ENCODE measurements at places on chromosomes 7 and 10.

DNA sequence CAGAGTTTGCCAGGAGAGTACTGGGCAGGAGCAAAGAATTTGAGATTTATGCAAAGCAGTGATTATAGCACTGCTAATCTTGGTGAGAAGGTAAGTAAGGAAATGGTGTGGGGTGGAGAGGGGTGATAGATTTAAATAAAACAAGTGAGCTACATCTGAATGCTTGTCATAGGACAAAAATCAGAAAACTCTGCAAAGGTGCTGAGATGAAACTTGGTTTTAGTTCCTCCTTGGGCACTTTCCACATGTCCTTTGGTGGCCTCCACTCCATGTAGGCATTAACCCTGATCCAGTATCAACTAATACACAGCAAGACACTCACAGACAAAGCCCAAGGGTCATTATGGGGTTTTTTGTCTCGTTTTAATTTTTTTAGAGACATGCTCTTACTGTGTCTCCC is 25.7 kb upstream of the FAM107B start:
- DNase-seq = no peak

DNA sequence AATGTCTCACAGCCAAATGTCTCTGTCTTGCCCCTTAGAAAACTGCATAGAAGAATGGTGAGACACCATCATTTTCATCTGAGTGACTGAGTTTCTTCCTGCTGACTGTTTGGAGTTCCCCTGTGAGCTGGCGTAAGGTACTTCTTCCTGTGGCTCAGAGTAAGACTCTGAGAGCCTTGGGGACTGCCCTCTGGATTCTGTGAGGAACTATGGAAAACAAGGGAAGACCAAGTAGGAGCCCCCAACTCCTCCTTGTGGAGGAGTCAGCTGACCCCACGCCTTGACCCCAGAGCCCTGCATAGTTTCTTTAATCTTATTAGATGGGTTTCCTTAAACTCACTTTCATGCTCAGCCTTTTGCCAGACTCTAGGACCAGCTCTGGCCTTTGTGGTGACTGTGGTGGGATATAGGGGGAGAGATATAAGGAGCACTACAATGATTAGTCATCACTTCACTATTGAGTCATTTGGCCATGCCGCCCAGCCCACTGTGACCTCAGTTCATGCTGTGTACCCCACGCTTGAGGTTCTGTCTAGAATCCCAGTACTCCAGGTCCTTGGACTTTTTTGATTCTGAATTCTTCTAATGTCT is 51.8 kb upstream of the FAM133B start:
- no peak for DNase-seq

DNA sequence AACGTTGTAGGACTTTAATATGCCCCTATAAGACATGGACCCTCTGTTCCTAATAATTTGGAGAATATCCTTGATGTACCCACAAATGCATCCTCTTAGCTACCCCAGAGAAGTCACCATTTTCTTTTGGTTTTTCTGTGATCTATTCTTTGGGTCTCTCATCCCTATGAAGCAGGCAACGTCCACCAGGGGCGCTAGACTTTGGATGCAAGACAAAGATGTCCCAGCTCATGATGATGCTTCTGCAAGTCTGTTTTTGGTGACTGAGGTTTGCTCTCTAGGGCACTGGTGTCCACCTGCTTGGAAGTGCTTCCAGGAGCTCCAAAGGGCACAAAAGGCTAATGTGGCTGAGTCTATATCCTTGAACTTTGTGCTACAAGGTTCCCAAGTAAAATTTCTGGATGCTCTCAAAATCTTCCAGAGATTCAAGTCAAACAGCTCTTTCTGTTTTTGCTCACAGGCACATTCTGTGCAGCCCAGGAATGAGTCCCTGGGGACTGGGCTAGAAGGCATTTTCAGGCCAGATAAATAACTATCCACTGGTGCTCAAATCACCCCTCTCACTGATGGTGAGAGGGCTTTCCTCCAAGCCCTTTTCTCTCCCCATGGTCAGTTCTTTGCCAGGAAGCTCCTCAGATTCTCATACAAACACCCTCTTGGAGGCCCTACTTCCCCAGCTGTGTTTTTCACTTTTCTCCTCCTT is 166.4 kb downstream of the C7orf25 start:
- DNase-seq = no peak

GRCh38 chr10:59891349-59891748 is 15.0 kb downstream of the CCDC6 start:
- no peak for DNase-seq

GRCh38 chr7:38502848-38503247 is 128.3 kb downstream of the AMPH start:
- no peak for DNase-seq

GRCh38 chr7:107898997-107899594 is 8.1 kb downstream of the DLD start:
- no peak for DNase-seq

- DNase-seq = no peak
These were observed 337.0 kb upstream of the PRKCQ start for GRCh38 chr10:6917125-6917524.

DNA sequence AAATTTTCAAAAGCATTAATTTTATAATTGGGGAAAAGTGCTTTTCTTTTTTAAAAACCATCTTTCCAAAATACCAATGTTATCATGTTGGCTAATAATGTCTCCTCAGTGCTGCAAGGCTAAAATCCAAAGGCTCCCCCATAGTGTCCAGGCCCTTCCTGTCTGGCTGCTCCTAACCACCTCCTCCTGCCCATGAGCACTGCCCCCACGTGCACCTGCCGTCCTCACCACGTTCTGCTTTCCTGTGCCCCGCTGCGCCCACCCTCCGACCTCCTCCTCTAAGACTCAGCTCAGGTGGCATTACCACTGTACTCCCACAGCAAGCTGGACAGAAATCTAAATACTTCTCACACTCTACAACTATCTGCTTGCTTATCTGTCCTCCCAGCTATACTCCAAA is 17.7 kb downstream of the PAXIP1 start:
- no peak for DNase-seq

GRCh38 chr10:32295027-32295426 is 51.9 kb downstream of the EPC1 start:
- DNase-seq = no peak

DNA sequence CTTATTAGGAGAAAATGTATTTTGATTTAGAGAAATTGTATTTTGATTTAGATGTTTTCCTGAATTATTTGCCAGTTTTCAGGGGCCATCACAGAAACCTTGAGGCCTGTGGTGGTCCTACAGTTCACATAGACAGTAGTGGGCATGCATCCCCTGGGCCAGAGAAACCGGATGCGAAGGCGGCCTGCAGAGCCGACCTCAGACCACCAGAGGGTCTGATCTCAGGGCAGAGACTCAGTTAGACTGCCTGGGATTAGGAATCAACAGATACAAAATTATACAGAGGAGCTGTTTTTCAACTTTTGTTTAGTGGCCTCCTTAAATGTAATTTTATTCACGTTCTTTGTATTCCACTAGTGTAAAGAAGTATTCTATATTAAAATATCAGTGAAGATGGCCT is 158.4 kb downstream of the PAXIP1 start:
- DNase-seq = no peak

DNA sequence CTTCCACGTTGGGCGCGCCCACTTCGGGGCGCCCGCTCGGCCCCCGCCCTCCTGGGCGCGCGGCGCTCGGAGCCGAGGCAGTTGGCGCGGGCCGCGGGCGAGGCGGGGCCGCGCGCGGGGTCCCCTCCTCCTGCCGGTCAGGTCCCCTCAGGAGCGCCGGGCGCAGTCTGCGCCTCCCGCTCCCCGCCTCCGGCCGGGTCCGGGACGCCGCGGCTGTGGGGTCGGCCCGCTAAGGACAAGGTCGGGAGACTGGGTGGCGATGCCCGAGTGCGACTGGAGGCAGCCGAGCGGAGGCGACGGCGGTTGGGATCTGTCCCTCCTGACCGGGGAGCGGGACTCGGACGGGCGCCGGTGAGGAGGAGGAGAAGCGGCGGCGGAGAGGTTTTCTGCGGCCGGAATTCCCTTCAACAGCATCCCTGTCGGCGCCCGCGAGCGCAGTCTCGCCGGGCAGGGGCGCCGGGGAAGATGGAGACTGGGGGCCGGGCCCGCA is at the start of gene ATRNL1:
Gene ATRNL1 (plus strand): TSS at position 80 of the 490 bp plus-strand sequence. CDS start 386 bp downstream, at position 466.
- no peak for DNase-seq

DNA sequence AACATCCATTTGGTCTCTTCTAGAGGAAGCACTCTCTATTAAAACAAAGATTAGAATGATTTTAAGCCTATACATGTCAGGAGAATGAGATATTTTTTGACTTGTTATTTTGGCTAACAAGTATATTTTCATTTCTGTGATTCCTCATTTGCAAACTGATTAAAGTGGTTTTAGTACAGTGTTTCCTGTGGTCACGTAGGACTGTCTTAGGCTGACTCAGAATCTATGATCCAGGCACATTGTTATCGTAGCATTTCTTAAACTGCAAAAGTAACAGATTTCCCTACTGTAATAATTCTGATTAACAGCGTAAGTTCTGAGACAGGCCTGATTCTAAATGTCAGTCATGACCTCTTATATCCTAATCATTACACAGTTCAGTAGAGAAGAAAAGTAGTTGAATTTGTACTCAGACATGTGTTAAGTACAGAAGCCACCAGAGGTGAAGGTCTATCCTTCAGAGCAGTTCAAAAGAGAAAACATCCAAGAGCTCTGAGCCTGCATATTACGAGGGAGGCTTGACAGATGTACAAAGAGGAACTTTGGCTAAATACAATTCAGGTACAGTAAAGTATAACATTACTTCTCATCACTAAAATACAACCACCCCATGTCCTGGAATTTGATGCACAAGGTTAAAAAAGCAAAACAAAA is 124.1 kb upstream of the TEX47 start:
- no peak for DNase-seq

DNA sequence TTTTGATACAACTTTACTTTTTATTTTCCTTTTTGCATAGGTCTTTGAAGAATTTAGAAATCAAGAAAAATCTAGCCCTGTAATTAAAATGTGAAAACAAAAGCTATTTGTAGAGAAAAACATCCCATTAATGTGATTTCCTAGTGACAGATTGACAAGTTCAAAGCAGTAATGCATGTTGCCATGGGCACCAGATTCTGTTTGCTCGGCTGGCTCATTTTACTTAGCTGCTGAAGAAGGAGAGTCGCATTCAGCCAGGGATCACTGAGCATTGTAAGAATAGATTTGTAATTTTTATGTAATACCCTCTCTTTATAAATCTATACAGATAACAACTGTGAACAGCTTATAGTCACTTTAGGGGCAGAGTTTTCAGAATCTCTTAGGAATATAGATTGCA is 28.5 kb downstream of the DNAJB9 start:
- no peak for DNase-seq

GRCh38 chr10:21626457-21627161 is 92.6 kb downstream of the MLLT10 start:
- DNase-seq = no peak

GRCh38 chr10:26213157-26213800 is 3.3 kb upstream of the GAD2 start:
- no peak for DNase-seq

DNA sequence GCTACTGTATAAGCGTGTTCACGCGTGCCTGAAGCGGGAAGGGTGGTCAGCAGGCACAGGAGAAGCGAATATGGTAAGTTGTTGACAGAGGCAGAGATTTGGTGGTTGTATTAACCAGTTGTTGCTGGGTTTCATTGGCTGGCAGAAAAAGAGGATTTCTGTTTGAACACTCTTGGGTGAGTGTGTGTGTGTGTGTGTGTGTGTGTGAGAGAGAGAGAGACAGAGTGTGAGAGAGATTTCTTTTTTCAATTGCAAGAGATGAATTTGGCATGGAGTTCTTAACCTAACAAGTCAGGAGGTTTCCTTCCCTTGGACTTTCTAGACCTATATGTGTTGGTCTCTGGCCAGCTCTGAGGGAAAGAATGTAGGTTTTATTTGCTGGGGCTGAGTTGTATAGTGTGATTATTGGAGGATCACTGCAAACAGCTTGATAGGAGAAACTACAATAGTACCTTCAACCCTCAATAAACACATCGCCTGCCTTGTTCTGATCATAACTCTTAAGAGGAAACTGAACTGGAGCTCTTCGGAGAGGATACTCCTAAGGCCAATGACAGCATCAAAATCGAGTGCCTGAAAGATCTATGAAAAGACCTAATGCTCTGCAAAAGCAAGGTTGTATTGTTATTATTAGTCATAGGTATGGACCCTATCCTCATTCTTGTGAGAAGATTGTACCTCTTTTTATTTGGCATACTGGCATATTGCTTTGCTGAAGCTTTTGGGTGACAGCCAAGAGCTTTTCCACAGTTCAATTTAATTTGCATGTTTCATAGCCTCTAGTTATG is 1.2 kb downstream of the MCU start:
- DNase-seq = no peak

DNA sequence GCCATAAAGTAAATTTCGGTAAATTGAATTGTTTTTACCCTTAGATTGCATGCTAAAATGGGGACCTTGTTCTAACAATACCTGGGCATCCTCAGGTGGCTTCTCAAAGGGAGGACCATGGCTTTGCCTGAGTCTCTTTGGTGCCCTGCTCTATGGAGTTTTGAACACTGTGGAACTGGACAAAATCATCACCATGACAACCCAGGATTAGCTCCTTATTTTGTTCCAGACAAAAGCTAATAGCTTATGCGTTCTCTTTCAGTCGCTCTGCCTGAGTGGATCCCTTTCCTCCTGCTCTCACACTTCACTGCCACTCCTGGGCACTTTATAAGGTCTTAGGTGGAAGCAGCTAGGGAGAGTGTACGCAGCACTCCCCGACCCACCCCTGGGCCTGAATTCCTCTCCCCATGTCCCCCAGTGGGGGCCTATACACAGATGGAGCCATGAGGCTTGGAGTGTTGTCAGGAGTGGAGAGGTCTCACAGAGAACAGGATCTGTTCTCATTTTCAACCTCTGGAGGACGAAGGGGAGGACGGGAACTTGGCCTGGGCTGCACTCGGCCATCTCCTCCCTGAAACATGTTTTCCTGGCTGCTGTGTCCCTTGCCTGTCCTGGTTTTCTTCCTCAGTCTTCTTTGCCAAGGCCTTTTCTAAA is 19.0 kb downstream of the ADCYAP1R1 start:
- no peak for DNase-seq

DNA sequence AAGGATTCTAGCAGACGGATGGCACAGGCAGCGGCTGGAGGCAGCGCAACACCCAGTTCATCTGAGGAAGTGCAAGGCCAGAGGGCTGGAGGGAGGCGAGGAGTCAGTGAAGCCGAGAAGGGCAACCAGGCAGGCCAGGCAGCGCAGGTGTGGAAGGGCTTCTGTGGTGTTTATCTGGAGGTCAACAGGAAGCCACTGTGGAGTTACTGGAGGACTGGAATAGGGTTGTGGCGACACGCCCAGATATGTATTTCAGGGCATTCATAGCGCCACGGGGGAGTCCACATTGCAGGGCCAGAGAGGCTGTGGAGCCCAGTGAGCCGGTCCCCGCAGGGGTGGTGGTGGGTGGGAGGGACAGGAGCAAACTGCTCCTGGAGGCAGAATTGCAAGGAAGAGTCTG is 150.6 kb downstream of the CDH23 start:
- no peak for DNase-seq

- DNase-seq = no peak
These were observed 9.9 kb upstream of the OR6V1 start for GRCh38 chr7:143042159-143042789.

DNA sequence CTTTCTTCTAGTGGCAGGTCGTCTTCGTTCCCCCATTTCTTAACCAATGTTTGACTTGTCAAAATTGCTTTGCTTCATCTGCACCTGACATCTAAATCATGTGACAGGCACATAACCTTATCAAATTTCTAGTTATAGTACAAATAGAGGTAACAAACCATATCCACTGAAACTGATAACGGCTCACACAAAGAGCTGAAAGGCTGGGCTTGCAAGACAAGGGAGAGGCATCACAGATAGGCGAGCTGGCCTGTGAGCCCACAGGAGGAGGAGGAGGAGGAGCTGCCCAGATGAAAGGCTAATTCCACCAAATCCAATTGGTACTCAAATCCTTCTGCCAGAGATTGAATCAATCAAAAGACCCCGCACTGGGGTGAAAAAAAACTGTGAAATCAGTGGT is 80.2 kb upstream of the NEBL start:
- DNase-seq = no peak

Data from stimulated activated CD8-positive, alpha-beta memory T cell treated with anti-CD3 and anti-CD28 coated beads, Interleukin-4, amount 100 ng/mL, for 1 hour (primary cell).